SK-N-MC (cell line): ENCODE measurements at places on chromosomes 6 and 20.

- DNase-seq: no peak
These were observed 27.9 kb downstream of the FAM83B start for GRCh38 chr6:54874349-54875048.

- no peak for DNase-seq
These were observed 57.9 kb downstream of the KCNB1 start for GRCh38 chr20:49424536-49424935.

- no peak for DNase-seq
These were observed 18.2 kb downstream of the WRNIP1 start for GRCh38 chr6:2783188-2783963.

DNA sequence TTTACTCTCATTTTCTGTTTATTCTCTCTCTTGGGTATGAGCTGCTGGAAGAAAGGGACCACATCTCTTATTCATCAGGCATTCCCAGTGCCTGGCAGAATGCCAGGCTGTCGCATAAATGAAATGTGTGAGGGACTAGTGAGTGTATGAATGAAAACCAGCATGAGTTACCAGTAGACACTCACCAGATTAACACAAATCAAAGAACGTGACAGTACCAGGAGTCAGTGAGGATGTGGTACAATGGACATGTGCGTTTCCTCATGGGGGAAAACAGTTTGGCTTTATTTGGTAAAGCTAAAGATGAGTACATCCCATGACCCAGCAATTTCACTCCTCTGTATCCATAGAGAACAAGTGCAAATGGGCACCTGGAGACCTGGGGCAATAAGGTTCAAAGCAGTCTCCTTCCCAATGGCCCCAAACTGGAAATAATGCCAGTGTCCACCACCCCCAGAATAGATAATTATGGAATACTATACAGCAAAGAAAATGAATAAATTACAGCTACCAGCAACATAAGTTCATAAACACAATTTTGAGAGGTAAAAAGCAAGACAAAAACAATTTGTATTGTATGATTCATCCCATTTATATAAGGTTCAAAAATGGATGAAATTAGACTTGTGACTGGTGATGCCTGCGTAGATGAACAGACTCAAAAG lies 93.3 kb downstream of the CDH22 start:
- DNase-seq: no peak
